Tracheal epithelial cell (primary cell): ENCODE measurements at places on chromosomes 1 and 21. TPM values are rescaled to one million over a fixed set of nuclear protein-coding genes. Genes with fewer than 3 reads are reported as not detected.

Gene CRP
- not detected in 2 replicates for total RNA-seq

Gene S100A4
- total RNA-seq = 44.8 and 55.4 TPM in 2 replicates

Gene NBPF26
- total RNA-seq = 15.1 and 36.6 TPM in 2 replicates

Gene RAP1GAP
- total RNA-seq = 1.2 and 1.5 TPM in 2 replicates

Gene SPRR3
- total RNA-seq = 8.9 and 51.4 TPM in 2 replicates

Gene SAMD13
- 1.3 TPM in 1 of 2 replicates, not detected in the other for total RNA-seq

Gene ADORA1
- under 0.01 and 0.72 TPM in 2 replicates for total RNA-seq

Gene GNG12
- 105 and 120 TPM in 2 replicates for total RNA-seq

Gene C1orf141
- total RNA-seq = not detected in 2 replicates

Gene ATP1A4
- total RNA-seq = not detected in 2 replicates

Gene C1QC
- not detected in 2 replicates for total RNA-seq
